ENCODE measurements at places on chromosomes 12 and 14.

DNA sequence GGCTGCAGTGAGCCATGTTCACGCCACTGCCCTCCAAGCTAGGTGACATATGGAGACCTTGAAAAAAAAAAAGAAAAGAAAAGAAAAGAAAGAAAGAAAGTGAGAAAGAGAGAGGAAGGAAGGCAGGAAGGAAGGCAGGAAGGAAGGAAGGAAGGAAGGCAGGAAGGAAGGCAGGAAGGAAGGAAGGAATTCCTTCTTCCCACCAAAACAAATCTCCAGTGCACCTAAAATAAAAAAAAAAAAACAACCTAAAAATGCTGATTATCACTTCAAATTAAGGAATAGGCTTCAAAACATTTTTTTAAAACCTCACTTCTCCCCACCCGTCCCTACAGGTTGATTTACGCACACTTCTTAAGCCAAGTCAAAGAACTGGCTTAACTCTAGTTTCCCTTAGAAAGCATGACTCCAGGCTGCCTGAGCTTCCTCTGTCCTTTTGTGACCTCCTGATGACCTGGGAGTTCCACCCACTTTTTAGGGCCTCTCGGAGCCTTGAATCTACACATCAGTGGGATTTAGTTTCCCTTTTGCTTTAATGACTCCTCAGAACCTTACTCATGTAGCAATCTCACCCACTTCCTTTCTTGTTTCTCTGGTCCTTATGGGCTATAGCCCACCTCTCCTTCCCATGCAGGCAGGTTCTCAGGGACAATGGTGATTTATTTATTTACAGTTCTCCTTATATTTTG is 18.6 kb downstream of the DUSP6 start:
- DNase-seq = no peak

- no peak for DNase-seq
These were observed 16.8 kb downstream of the MSI1 start for GRCh38 chr12:120352117-120352516.

GRCh38 chr14:92609955-92610354 is 96.4 kb downstream of the RIN3 start:
- DNase-seq = no peak

DNA sequence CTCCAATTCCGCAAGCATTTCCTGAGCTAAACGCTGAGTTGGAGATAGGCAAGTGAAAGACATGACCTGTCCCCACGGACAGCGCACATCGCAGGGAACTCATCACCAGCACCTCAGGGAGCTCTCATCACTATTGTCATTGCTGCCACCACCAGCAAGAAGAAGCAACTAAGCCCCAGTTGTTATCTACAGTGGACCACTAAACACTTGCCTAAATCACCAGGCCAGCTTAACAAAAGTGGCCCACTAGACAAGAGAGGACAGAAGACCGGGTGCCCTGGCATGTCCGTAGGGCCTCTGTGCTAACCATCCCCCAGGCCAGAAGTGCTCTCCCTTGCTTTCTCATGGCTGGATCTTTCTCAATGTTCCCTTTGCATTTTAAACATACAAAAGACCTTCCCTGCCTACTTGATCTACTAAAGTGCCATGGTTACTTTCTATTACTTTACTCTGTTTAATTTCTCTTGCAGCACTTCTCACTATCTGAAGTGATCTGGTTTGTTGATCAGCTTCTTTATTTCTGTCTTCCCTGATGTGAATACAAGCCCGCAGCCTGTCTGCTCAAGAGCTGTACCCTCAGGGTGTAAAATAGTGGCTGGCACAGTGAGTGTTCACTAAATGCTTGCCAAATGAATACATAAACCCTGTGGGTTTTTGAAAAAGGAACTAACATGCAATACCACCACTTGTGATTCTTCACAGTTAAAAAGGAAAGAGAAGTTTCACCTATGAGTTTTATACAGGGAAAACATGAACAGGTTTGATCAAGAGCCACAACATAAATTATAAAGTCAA is 60.9 kb upstream of the RFLNA start:
- no peak for DNase-seq

DNA sequence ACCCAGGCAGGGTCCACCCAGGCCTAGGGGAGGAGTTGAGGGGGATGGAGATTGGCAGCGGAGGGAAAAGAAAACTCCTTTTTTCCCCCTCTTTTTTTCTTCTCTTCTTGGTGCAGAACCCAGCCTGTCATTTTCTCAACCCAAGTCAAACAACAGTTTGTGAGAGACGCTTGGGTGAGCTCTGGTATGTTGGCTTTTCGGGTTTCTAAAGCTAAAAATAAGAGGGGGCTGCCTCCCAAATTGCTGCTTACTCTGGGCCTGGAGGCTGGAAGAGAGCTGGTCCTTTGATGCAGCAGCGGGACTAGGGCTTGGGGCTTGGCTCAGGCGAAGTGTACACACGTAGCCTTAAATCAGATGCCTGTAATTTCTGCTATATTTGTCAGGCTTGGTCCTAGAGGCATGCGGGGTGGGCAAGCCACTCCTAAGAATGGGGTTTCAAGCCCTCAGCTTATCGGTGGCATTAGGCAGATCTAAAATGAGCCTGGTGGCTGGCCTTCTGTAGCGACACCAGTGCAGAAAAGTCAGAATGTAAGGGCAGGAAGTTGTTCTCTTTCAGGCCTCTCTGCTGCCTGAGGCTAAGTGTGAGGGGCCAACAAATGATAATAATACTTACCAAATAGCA is 816 bp upstream of the SLC8A3 start:
- DNase-seq = no peak

DNA sequence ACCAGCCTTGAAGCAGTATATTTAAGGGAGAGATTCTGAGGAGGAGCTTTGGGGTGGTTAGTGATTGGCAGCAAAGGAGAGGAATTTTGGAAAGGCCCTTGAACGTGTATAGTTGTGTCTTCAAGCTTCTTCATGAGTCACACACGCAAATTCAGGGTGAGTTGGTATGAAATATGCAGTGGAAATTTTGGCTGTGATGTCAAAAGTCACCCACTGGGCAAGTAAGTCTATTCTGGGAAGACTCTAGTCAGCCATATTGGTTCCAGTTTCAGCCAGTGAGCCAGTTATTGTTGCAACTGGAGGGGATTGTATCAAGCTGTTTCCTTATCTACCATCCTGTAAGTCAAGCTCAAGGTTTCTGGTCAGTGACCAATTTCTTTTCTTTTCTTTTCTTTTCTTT is 32.0 kb upstream of the VASH1 start:
- DNase-seq = no peak

DNA sequence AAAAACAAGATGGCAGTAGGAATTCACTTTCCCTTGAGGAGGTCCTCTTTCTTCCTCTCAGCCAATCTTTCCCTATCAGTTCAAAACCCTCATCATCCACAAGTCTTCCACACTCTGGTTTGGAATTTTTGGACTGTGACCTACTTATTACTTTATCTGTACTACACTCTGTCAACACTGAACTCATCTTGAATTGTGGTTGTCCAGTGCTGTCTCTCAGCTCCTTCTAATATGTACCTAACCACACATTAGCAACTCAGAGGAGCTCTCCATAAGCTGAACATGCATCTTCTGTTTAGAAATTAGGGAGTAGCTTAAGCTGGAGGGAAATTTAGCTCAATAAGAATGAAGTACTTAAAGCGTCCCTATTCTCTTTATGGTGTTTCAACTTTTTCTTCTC is 34.8 kb downstream of the SLC38A1 start:
- no peak for DNase-seq

- DNase-seq = no peak
These were observed 539 bp downstream of the PSME2 start for GRCh38 chr14:24145690-24146452.
